Spinal cord (tissue), 10 donors: ENCODE measurements at places on chromosomes 13 and 19. TPM values are rescaled to one million over a fixed set of nuclear protein-coding genes. Genes with fewer than 3 reads are reported as not detected.

- DNase-seq = no peak
- H3K4me1 ChIP-seq = no peaks in the 10 kb centered on the region
- H3K4me3 ChIP-seq = no peak overlapping the region
- H3K36me3 ChIP-seq = no peaks in the 10 kb centered on the region
- no peak overlapping the region for H3K27ac ChIP-seq
- H3K27me3 ChIP-seq = no peaks in the 10 kb centered on the region
These were observed 17.3 kb upstream of the TRPC4 start for GRCh38 chr13:37886879-37887278.

- H3K36me3 ChIP-seq = peaks cover 40% of the 10 kb centered on the region
- H3K27me3 ChIP-seq = no peaks in the 10 kb centered on the region
- no peak for DNase-seq
- peaks cover 10% of the 10 kb centered on the region for H3K4me1 ChIP-seq
These were observed 12.9 kb downstream of the NACC1 start for GRCh38 chr19:13130886-13131490.

DNA sequence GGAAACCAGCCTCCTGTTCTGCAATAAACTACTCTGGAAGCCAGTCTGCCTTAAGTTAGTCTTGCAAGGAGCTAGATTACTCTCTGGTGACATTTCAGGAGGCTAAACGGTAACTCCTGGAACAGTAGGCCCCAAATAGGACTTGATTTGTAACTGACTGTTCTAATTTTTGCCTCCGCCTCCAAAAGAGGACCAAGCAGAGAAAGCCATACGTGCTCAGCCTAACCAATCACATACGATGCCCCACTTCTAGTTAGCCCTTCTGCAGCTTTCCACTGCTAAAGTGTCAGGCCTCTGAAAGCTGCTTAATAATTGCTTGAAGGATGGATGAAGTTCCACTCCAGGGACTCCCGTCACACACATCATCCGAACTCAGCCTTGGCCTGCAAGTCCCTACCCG lies 744 bp downstream of the ZNF805 start:
- H3K36me3 ChIP-seq = peaks cover 17% of the 10 kb centered on the region
- H3K27me3 ChIP-seq = no peaks in the 10 kb centered on the region
- peaks cover 17% of the 10 kb centered on the region for H3K4me1 ChIP-seq
- no peak for DNase-seq

DNA sequence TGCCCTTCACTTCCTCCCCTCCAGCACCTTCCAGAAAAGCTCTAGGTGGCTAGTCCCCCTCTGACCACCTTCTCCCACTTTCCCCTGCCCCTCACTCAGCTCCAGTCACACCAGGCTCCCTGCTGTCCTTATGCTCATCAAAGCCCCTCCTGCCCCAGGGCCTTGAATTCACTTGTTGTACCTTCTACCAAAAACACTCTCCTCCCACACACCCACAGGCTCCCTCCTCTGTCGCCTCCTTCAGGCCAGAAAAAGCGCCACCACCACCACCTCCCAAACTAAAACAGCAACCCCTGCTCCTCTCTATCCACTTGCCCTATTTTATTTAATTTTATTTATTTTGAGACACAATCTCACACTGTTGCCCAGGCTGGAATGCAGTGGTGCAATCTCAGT lies 4.8 kb upstream of the CEACAM16 start:
- H3K27ac ChIP-seq = no peak overlapping the region
- H3K27me3 ChIP-seq = no peaks in the 10 kb centered on the region
- H3K36me3 ChIP-seq = no peaks in the 10 kb centered on the region
- H3K4me1 ChIP-seq = peaks cover 5% of the 10 kb centered on the region

Gene GRK1
- 0.44 TPM for total RNA-seq
